ENCODE measurements at places on chromosomes 11 and 22.

GRCh38 chr11:123181075-123181474 lies 14.0 kb downstream of the CLMP start:
- peak; percentile 67 for DNase-seq

DNA sequence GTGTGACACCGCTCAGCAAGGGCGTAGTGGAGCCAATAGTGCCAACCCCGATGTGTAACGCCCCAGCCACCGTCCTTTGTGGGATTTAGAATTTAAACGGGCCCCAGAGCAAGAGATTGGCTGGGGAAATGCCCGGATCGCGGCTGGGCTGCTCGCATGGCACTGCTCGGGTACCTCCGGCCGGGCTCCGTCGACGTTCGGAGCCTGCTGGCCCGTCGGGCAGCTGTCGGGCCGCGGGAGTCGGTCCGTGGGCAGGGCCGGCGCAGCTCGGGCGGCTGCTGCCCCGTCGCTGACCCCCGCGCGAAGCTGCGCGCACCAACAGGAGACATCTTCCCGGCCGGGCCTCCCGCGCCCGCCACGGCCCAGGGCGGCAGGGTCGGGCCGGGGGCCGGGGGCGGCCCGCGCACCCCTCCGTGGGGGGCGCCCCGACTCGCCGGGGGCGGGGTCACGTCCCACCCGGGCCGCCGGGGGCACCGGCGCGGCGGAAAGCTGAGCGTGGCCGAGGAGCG lies 1.3 kb upstream of the KDM2A start:
- DNase-seq = peak; percentile 20

DNA sequence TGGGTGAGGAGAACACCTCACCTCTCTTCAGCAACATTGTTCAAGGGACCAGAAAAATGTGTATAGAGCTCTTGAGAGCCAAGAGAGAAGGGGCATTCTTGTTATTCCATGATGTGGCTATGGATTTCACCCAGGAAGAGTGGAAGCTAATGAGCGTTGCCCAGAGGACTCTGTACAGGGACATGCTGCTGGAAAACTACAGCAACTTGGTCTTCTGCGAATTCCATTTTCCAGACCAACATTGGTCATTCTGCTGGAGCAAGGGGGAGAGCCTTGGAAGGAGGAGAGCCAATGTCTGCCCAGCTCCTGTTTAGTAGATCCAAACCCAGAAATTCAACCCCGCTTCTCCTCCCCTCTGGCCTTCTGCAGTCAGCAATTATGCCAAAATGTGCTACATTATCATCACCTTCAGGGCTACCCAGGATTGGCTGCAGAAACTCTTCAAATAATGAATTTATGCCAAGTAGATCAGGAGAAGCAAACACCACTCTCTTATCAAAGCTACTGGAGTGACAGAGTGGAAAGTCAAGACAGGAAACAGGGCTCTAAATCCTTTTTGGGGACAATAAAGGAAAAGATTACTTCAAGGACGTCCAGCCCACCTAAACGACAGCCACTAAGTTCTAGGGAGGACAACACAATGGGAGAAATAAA lies 707.5 kb upstream of the LUZP2 start:
- no peak for DNase-seq

GRCh38 chr11:108351468-108351867 lies 115.9 kb downstream of the C11orf65 start:
- DNase-seq = no peak

DNA sequence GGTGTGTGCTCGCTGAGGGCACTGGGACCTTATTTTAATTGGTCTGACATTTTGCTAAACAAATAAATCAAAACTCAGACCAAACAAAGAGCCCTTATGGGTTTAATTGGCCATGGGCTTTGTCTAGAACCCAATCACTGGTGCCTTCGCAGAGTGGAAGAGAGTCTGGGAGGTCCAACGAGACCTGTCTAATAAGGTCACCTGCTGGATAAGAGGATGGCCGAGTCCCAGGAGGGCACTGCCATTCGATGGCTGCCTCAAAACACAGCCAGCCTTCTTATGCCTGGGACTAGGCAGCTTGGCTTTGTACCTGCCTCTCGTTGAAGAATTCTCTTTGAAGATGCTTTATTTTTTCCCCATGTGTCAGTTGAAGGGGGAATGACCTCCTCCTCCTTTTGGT lies 171.1 kb downstream of the CEP164 start:
- no peak for DNase-seq

All from fibroblast of villous mesenchyme (primary cell).